T-helper 1 cell (primary cell): ENCODE measurements at places on chromosomes 13 and 19.

GRCh38 chr19:41776700-41777099, 19.7 kb upstream of the CEACAM3 start:
- DNase-seq = no peak

GRCh38 chr13:101919541-101920181, 467.2 kb downstream of the ITGBL1 start:
- DNase-seq = no peak

DNA sequence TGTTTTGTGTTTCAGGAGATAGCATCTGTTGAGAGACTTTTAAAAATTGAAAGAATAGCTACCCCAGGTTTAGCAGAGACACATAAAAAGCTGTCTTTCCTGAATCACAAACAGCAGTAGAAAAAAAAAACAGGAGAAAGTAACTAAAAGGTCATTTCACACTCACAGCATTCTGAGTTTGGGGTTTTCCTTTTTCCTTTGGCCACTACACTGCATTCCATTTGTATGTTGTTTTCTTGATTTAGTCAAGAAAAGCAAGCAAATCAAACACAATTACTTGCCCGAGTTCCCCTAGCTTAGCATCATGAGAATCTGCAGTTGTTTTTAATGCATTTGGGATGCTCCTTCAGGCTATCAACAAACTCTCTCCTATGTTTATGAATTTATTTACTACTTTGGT, 161.0 kb downstream of the KCTD12 start:
- DNase-seq = no peak

DNA sequence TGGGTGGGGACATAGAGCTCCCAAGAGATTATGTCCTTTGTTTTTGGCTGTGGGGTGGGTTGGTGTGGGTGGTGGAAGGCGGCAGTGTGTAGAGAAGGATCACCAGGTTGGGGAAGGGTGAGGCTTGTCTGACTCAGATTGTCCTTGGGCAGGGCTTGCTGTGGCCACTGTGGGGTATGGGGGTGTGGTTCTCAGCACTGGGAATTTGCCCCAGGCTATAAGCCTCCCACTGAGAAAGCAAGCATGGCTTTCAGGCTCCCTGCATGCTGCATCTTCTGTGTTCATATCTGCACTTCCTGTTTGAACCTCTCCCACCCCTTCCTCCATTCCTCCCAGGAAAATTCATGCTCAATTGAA, 34.9 kb downstream of the DNAJC15 start:
- no peak for DNase-seq

- DNase-seq = no peak
Observed at GRCh38 chr13:80038371-80038770, 302.6 kb downstream of the SPRY2 start.

GRCh38 chr13:66969291-66969690, 260.8 kb downstream of the PCDH9 start:
- DNase-seq = no peak

- no peak for DNase-seq
Observed at GRCh38 chr13:40290758-40291157, 375.7 kb downstream of the FOXO1 start.

GRCh38 chr13:83216479-83217245, 665.6 kb downstream of the SLITRK1 start:
- DNase-seq = no peak

DNA sequence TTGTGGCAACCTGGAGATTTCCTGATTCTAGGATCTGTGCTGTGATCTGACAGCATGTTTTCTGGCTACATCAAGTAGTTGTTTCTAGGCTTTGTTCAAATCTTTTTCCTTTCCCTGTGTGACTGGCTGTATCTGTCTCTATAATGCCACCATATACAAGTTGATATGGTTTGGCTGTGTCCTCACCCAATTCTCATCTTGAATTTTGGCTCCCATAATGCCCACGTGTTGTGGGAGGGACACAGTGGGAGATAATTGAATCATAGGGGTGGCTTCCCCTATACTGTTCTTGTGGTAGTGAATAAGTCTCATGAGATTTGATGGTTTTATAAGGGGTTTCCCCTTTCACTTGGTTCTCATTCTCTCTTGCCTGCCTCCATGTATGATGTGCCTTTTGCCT, 24.6 kb upstream of the CLDN10 start:
- DNase-seq = no peak

- DNase-seq = peak; percentile 85
Observed at GRCh38 chr19:10408511-10409283, 5.4 kb upstream of the CDC37 start.

GRCh38 chr13:50917572-50917971, 8.0 kb downstream of the RNASEH2B start:
- no peak for DNase-seq

DNA sequence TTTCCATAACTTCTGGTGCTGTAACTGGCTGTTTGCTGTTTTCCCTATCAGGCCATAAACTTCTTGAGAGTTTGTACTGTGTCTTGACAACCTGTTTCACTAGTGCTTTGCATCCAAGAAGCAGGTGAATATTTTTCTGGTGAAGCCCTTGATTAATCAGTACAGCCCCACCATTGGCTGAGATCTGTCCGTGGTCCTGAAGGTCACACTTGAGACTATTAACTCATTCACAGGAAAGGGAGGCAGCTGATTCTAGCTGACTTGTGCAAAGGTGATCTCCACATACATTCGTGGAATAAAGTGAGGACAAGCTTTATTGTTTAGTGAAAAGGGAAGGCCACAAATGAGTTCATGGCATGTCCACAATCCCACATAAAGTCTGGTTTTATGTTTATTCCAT, 61.4 kb upstream of the ZNF835 start:
- no peak for DNase-seq

DNA sequence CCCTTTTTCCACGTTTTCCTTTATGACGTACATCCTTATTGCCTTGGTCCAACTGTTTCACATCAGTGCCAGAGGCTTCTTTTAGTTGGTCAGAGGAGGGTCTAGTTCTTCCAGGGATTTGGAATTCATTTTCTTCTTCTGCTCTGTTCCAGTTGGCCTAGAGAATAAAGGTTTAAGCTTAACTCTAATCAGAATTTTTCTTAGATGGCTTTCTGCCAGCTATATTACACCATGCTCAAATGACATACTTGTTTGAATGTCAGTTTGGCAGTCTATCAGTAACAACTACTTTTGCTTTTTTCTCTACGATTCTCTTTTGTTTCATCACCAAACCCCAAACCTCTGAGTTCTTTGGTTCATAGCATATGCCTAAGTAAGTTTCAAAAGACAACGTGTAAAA, 16.8 kb downstream of the SPART start:
- DNase-seq = no peak

DNA sequence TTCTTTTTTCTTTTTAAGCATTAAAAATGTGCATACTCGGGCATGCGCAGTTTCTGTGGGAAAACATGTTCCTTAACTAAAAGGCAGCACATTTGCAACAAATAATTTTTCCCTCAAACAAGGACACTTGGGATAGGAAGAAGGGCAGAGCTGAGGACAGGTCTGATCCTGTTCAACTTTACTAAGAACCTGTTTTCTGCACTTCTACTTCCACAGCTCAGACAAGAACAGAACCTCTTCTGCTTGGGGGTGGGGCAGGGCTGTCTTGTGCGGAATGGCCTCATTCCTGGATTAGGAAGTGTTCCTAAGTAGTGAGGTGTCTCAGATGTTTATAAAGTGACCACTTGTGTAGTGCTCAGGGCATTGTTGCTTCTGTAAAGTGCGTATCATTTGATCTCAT, 18.3 kb downstream of the SAFB start:
- no peak for DNase-seq

GRCh38 chr19:16217716-16218451, 20.2 kb downstream of the AP1M1 start:
- DNase-seq = no peak

- DNase-seq = peak; percentile 14
Observed at GRCh38 chr13:31431722-31432137, 232.0 kb downstream of the B3GLCT start.

GRCh38 chr13:100941377-100942368, 267.1 kb upstream of the TMTC4 start:
- DNase-seq = no peak

GRCh38 chr19:815775-816499, 5.8 kb downstream of the PLPPR3 start:
- DNase-seq = no peak

DNA sequence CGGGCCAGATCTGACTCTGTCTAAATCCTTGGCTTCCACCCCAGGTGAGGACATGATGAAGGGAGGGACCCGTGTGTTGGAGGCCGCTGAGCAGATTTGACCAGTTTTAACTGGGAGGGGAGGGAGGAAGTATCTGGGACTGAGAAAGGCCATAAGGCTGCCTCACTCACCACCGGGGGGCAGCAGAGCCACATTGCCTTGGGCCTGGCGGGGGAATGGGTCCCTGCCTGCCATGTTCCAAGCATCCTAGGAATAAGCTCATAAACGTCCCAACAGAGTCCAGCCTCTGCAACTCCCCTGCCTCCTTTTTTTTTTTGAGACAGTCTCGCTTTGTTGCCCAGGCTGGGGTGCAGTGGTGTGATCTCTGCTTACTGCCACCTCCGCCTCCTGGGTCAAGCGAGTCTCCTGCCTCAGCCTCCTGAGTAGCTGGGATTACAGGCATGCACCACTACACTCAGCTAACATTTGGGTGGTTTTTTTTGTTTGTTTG, 15.5 kb downstream of the MAST3 start:
- DNase-seq = peak; percentile 67

GRCh38 chr19:48203794-48204628, 33.5 kb downstream of the ZSWIM9 start:
- DNase-seq = peak; percentile 82

GRCh38 chr13:98223741-98224140, 46.7 kb upstream of the RNF113B start:
- no peak for DNase-seq

GRCh38 chr13:72258340-72258981, 391.5 kb upstream of the DACH1 start:
- DNase-seq = no peak

DNA sequence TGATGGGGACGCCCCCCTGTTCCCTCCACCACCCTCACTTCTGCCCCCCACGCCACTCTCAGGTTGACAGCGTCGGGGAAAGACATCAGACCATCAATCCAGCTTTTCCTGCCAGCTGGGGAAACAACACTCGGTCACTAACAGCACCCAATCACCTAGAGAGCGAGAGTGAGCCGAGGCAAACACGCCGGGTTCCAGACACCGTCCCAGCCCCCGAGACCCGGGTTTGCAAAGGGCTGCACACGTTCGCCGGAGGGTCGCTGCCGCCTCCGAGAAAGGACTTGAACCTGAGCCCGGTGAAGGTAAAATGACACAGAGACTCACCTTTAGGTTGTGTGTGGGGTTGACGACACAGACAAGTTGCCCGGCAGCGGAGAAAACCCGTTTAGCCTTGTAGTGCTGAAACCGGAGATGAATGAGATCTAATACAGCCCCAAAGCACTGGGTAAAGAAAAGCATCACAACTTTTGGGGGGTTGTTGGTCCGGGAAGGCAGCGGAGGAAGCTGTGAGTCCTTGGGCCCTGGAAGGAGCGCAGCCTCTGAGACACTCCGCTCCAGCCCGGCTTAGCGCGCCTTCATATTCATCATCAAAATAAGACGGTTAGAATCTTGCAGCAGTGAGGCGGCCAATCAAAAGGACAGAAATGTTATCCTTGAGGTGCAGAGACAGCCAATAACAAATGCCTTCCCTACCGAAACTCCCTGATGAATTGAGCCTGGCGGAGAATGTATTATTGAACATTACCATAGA, at the start of gene SIAH3:
TSS of gene SIAH3 (minus strand) at position 583 of the 751 bp plus-strand sequence. CDS start at position 459, 124 bp downstream.
- DNase-seq = no peak

GRCh38 chr13:110158226-110158625, 148.7 kb downstream of the COL4A1 start:
- no peak for DNase-seq

DNA sequence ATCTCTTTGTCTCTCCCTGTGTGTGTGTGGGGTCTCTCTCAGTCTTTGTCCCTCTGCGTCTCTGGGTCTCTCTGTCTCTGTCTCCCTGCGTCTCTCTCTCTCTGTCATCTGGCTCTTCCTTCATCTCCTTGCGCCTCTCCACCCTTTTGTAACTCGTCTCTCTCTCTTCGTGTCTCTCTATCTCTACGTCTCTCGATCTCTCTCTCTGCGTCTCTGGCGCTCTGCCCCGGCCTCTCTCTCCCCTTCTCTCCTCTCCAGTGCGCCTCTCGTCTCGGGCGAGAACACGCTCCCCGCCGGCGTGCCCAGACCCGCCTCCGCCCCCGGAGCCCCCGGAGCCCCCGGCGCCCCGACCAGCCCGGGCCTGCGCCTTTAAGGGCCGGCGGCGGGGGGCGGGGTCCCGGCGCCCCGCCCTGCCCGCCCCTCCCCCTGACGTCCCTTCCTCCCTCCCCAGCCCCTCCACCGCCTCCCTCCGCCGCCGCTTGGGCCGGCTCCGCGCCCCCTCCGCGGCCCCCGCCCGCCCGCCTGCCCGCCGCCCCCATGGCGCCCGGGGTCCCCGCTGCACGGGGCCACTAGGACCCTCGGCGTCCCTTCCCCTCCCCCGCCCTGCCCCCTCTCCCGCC, at the start of gene MARK4:
TSS of gene MARK4 (plus strand) at position 440 of the 620 bp plus-strand sequence. CDS start 318 bp downstream, outside the sequence.
- DNase-seq = peak; percentile 44

DNA sequence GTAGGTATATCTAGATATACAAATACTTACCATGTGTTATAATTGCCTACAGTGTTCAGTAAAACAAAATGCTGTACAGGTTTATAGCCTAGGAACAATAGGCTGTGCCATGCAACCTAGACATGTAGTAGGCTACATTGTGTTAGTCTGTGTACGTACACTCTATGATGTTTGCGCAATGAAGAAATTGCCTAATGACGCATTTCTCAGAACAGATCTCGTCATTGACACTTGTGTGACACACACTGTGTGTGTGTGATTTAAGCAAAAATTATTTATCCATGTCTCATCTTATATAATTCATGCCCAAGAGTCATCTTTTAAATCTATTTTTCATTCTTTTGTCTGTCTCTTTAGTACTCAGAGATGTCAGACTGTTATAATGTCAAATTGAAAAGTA, 1888.8 kb upstream of the PCDH20 start:
- DNase-seq = no peak

GRCh38 chr13:52786766-52787165, 47.1 kb upstream of the CNMD start:
- no peak for DNase-seq

GRCh38 chr19:15304140-15304705, 28.1 kb downstream of the BRD4 start:
- DNase-seq = no peak

DNA sequence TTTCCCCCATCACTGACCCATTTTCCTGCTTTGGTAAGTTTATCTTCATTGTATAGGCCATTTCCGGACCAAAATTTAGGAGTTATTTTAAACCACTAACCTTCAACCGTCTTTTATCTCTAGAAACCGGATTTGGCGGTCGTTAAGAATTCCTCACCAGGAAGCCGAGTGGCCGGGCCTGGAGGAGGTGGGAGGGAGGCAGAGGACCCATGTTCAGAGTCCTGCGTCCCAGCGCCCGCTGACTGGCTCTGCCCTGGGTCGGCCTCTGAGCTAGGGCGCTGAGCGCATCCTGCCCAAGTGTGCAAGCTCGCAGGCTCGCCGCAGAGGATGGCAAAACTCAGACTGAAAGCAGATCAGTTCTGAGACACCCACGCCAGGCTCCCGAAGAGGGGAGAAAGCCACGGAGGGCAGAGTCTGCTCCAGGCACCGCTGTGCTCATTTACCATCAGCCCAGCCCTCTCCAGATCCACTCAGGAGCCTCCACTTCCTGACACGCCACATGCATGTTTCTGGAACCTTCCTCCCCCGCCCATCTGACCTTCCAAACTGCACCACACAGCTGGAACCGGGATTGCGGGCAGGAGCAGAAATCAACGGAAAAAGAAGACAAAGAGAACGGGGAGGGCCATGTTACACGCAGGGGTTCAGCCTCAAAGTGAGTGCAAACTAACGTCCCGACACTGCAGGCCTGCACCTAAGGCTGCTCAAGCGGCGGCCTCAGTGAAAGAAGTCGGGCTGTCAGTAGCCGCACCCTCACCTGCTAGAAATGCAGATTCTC, 8.3 kb downstream of the COL4A1 start:
- no peak for DNase-seq

- no peak for DNase-seq
Observed at GRCh38 chr13:39688278-39688677, 32.8 kb downstream of the COG6 start.
